ENCODE measurements at places on chromosomes 1 and 21.

DNA sequence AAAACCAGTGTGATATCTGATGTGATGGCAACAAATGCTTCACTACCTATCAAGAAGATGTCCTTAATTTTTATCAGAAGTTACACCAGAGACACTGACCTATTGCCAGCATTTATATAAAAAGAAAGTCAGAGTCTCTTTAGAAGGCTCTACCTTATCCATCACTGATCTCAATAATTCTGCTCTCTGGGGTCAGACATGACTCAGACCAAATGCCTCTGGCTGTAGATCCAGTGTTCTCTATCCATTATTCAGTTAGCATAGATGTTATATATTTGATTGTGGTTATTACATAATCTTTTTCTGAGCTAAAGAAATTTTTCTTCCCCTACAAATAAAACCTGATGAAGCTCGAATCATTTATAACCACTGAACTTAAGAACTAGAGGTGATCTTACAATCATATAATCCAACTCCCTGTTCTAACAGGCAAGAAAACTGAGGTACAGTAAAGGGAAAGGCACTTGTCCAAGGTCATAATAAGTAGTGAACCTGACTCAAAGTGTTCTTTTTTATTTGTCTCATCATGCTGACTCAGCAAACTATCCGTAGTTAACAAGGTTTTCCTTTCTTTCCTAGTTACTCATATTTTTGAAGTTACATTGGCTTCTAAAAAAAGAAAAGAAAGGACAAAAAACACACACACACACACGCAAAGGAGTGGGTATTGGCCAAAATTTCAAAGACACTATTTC lies 43.6 kb upstream of the ESRRG start:
- no peak for DNase-seq

DNA sequence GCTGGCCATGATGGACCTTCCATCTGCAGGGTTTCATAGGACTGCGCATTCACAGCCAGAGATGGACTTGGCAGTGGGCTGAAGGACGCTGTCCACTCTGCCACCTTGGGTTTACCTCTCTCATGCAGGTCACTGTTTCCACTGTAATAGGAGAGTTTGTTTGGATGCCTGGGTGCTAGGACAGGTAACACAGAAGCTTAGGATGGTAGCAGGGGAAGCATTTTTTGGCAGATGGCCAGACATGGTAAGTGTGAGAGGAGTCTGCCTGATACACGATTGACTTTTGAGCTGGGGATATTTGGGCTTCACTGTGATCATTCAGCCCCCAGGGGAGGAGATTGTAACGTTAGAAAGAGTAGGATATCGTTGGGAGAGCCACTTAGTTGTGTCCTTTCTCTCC lies 11.8 kb downstream of the PSEN2 start:
- DNase-seq: no peak

GRCh38 chr1:226134170-226135058 lies 52.1 kb downstream of the ACBD3 start:
- no peak for DNase-seq

DNA sequence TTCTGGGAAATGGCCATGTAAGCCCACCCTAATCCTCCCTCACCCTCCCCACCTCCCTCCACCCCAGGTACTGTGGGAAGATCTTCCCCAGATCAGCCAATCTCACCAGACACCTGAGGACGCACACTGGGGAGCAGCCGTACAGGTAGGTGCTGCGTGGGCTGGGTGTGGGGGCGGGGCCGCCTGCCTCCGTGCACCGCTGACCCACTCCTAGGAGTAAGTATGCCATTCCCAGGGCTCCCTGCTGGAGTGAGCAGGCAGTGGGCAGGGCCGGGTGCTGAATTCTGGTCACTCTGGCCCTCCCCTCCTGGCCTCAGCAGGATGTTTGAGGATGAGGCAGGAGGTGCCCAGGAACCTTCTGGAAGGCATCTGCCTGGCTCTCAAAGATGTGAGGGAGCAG lies 35.9 kb upstream of the ARHGEF16 start:
- DNase-seq: no peak

GRCh38 chr1:59410457-59410856 lies 113.6 kb downstream of the FGGY start:
- DNase-seq: no peak

GRCh38 chr1:8841395-8841794 lies 24.0 kb upstream of the RERE start:
- DNase-seq: no peak

GRCh38 chr1:212678456-212679410 lies 20.9 kb downstream of the BATF3 start:
- no peak for DNase-seq

GRCh38 chr1:26724926-26725325 lies 29.1 kb downstream of the ARID1A start:
- peak; percentile 42 for DNase-seq

DNA sequence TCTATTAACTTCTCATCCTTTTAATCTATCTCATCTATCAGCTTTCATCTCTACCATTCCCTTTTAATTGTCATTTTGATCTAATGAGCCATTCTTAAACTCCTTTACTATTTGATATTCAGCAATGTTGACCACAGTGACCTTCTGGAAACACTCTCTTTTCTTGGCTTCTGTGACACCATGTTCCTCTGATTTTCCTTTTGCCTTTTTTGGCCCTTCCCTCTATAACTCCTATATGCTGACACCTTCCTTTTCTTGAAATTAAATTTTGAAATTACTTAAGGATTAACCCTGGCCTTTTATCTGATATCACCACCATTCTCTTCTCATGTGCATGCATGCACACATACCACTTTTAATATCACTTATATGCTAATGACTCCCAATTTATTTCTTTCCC lies 41.2 kb upstream of the SAMSN1 start:
- DNase-seq: no peak

DNA sequence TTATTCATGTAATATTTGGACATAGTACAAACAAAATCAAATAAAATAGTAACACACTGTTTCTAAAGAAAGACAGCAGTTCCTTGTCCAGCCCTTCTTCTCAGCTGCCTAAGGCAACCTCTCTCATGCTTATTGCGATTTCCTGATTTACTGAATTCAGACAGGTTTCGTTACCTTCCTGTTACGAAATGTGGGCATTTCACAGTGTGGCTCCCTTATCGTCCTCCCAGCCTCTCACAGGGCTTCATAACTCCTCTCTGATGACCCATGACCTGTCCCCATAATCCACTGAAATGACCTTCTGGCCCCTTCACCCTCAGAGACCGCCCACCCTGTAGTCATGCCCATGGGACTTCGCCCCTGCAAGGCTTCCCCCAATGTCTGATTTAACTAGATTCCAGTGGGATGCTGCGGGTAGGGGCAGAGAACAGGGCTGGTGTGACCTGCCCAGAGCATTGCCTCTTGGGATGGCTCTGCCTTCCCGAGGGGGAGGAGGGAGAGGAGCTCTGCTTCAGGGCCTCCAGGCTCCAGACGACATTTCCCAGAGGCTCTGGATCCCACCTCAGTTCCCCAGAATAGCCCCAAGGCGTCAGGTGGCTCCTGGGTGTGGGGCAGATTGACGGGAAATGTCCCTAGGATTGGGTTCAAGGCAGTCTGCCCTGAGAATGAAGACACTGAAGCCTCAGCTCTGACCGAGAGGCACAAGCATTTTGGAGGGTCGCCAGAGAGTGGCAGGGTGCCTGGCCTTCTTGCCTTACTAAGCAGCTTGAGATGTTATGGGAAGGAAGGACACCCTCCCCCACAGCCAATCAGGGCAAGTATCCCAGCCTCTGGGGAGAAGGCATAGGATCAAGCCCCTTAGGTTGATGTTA lies 20.6 kb downstream of the PADI2 start:
- DNase-seq: peak; percentile 70

DNA sequence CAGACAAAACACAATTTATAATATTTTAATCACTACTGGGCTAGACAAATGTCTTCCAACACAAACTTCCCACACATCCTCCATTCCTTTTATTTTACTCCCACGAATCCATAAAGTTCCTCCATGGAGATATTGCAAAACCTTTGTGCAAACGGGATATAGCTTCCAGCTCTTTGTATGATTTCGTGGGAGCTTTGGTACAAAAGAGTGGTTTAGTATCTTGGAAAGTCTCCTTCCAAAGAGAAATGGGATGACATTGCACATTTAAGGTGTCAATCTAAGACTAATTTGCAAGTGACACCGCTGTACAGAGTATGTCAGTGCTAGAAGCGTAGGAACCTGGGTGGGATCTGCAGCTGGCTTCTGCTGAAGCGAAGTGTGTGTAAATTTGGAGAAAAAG lies 455.2 kb upstream of the RUNX1 start:
- DNase-seq: no peak

DNA sequence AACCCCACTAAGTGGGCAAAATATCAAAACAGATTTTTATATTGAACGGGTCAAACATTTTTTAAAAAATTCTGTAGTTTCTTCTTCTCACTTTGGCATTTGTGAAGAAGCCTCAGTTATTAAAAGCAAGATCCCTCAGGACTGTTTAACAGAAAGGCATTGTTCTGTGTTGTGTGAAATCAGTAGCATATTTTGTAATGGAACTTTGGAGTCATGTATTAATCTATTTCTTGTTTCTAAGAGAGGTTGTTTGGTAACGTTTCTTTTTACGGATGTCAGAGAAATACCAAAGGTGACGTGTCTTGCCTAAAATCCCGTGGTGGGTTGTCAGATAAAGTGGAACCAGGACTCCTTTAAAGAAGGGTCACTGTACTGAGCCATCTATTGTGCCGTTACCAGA lies 23.7 kb downstream of the GPR137B start:
- no peak for DNase-seq

- no peak for DNase-seq
Observed at GRCh38 chr21:44279354-44280260, 6.1 kb upstream of the AIRE start.

GRCh38 chr21:43889069-43889468 lies 24.0 kb downstream of the AGPAT3 start:
- DNase-seq: no peak

- peak; percentile 59 for DNase-seq
Observed at GRCh38 chr1:168321945-168322344, 41.3 kb downstream of the TBX19 start.

GRCh38 chr1:156489166-156489934 lies 11.2 kb downstream of the MEF2D start:
- DNase-seq: peak; percentile 58

DNA sequence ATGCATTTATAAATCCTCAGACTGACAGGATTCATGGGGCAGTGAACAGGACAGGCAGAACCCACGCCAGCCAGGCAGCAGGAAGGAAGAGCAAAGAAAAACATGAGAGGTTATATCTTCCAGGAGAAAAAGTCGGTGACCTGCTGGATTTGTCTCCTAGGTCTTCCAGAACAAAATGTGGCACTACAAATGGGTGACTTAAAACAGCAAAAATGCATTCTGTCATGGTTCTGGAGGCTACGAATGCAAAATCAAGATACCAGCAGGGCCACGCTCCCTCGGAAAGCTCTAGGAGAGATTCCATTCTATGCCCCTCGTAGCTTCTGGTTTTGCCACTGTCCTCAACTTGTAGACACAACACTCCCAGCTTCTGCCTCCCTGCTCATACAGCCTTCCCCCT lies 63.4 kb downstream of the PSMG1 start:
- no peak for DNase-seq

GRCh38 chr1:175578425-175578824 lies 165.0 kb downstream of the TNR start:
- DNase-seq: no peak

DNA sequence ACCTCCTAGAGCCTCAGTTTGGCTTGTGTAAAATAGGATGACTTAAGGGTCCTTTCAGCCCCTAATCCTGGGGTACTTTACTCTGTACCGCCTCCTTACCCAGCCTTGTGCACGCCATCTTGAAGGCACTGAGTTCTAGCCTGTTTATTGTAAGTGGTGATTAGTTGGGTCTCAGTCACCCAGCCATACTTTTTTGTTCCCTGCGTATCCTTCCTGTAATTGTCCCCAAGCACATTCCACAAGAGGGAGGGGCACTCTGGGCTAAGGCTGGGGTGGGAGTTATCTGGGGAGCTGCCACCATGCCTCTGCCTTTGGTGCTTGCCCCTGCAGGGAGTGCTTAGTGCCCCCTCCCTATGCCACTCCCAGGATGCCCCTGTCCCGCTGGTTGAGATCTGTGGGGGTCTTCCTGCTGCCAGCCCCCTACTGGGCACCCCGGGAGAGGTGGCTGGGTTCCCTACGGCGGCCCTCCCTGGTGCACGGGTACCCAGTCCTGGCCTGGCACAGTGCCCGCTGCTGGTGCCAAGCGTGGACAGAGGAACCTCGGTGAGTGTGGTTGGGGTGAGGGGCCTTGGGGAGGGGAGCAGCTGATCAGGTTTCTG lies 856 bp downstream of the FDPS start:
- DNase-seq: peak; percentile 27

- DNase-seq: no peak
Observed at GRCh38 chr1:1063261-1063944, 10.7 kb downstream of the RNF223 start.

DNA sequence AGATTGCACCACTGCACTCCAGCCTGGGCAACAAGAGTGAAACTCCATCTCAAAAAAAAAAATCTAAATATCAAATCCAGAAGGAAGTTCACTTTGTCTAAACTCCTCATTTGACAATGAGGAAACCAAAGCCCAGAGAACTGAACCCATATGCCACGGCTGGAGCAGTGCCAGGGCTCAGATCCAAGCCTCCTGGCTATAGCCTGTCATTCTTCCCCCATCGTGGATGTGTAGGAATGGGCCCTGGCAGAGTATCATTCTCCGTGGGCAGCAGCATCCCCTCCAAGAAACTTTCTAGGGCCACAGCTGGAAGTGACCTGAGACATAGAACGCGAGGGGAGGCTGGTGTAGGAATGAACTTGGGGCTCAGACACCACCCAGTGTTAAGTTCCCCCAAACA lies 47.2 kb downstream of the CAPN9 start:
- peak; percentile 45 for DNase-seq

GRCh38 chr21:39121600-39122355 lies 61.5 kb downstream of the PSMG1 start:
- DNase-seq: no peak

DNA sequence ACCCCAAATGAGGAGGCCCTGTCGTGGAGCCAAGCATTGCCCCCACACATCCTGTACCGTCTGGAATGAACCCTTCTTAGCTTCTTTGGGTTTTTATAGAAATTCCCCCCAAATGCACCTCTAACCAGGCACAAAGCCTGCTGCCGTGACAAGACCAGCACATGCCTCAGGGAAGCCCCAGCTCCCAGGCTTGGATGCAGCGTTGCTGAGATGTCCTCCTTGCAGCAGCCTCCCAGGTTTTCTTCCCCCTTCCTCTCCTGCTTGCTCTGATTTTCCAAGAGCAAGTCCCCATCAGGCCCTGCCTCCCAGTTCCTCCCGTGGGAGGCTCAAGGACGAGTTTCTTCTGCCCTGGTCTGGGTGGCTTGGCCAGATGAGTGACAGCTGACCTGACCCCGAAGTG lies 119.0 kb upstream of the VAMP3 start:
- DNase-seq: no peak

DNA sequence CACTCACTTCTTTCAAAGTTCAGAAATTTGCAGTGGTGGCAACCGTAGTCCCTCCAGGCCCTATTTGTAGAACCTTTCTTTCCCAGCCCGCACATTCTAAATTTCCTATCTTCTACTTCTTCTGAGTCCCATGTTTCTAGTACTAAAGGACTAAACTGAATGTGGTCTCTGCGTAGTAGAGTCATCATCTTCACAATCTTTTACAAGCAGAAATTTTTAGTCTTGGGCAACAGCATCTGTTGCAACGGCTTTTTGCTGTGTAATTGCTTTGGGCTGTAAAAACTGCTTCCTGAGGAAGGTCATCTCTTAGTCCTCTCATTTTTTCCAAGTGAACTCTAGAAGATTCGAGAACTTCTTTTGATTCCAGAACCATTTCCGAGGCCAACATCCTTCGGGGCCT lies 23.9 kb downstream of the VAV3 start:
- peak; percentile 3 for DNase-seq

All from EH (cell line).